ENCODE measurements at places on chromosomes 12 and 14.

GRCh38 chr12:127628645-127629044, 638.3 kb upstream of the TMEM132C start:
- DNase-seq = no peak

DNA sequence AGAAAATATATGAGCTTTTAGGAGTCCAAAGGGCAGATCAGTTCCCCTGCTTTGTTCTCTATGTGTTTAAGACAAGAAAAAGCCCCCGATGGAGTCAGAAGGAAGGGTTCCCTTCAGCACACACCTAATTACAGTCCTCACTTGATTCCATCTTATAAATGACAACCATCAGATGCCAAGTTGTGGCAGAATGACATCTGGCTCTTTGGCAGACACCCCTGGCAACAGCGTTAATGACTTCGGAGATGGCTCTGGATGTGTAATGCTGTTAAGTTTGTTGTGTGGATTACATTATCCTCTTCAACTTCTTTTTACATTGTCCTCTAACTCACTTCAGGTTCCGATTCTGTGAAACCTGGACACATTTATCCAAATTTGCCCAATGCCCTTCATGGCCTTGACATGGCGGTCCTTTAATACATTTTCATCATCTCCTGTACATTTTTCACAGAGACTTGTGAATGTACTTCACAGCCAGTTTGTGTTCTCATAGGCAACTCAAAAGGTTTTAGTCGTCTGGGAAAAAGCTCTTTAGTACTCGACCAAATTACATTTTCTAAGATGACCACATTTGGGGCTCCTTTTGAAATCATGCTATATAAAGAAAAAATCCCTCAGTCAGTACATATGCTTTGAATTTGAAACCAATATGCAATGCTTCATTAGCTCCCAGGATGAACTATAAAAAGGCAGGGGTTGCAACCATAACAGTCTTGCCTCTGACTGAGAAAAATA, 667.8 kb downstream of the NOVA1 start:
- DNase-seq = no peak

- no peak for DNase-seq
Measured at GRCh38 chr14:54174457-54174856, 217.8 kb upstream of the BMP4 start.

- no peak for DNase-seq
Measured at GRCh38 chr12:22257100-22257499, 77.4 kb downstream of the ST8SIA1 start.

- DNase-seq = no peak
Measured at GRCh38 chr14:65703521-65703920, 291.0 kb downstream of the FUT8 start.

All from left ventricle myocardium inferior (tissue), 1 donor.